Activated CD4-positive, alpha-beta memory T cell treated with anti-CD3 and anti-CD28 coated beads, Interleukin-2, amount 10 ng/mL, durations not matched to agents 7 days and 5 days (primary cell): ENCODE measurements at places on chromosomes 2 and 18. TPM values are rescaled to one million over a fixed set of nuclear protein-coding genes. Genes with fewer than 3 reads are reported as not detected.

DNA sequence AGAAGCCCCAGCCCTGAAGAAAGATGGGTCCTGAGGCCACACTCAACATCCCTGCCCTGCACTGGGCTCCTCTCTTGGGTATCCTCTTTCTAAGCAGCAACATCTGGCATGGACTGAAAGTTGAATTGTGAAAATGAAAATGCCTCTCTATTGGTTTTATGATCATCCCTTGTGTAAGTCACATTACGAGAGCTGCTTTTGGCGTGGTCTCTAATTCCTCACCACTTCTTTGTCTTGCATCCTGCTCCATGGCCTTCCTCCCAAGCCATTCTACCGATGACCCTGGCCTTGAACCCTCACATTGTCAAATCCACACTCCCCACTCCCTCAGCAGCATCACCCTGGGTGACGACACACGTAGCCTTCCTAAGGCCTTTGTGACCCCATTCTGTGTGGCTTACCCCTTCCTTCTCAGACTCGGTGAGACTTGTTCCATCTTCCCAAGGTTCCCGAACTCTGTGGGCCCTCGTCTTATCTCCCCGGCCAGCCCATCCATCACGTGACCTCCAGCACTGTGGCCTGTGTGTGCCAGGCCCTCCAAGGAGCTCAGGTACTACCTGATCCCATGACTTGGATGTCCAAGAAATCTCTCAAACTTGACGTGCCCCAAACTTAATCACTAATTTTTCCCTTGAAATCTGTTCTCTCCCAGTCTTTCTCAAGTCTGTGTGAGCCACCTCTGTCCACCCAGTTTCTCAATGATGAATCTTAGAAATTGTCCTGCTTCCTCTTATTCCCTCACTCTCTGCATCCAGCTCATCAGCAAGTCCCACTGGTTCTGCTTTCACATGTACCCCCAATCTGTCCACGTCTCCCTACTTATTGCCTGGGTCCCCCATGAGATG is 194.7 kb upstream of the HS6ST1 start:
- DNase-seq: no peak

Gene SMPD4
- total RNA-seq: 56.5 TPM

DNA sequence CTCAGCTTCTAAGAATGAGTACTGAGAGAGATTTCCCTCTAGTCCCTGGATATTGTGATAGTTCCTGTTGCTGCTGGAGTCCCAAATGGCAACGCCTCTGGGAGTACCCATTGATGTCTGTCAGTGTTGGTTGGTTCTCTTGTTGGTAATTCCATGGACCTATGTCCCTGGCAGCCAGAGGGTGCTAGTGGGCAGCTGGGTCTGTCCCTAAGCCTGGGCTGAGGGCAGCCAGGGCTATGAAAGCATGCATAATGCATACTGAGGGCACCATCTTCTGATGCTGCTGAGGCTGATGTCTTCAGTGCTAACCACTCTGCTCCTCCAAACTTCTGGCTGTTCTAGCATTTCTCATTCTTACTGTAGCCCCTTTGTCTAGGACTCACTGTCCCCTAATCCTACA is 35.9 kb downstream of the NABP1 start:
- no peak for DNase-seq

- no peak for DNase-seq
Observed at GRCh38 chr2:227500301-227500630, 28.3 kb downstream of the AGFG1 start.

GRCh38 chr2:177828557-177828956 is 244.0 kb downstream of the PDE11A start:
- no peak for DNase-seq

DNA sequence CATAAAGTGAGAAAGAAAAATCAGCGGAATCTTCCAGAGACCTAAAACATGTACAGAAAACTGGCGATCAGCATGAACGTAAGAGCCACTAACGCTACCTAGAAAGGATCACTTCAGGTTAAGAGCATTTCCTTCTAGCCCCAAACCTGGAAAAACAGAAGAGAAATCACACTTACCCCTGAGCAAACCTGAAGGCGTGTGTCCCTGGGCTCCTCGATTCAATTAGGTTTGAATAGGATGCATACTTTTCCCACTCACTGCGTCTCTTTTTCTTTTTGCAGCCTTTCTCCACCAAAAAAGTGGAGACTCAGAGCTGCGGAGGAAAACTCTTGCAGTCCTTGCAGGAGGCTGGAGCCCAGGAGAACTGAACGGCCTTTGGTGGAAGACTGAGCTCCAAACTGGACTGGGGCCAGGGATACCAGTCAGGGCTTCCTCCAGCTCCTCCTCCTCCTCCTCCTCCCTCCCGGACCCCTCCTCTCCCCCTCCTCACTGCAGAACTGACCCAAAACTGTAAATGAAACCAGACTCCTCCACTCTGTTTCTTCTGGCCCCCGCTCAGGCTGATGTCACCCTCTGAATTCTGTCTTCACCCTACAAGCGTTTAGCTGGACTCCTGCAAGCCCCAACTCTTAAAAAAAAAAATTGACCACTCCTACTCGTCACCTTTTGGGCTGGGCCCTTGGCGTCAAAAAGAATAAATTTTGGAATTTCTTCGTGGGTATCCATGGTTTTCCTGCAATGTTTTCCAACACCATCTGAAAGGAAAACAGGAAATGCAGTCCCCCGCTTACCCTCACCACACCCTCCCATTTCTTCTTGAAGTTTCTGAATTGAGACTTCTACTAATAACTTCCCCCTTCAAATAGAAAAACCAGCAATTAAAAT is at the start of gene COL6A3:
COL6A3 (minus strand) TSS at position 388 of the 885 bp plus-strand sequence. CDS start 17,347 bp downstream, outside the sequence.
- no peak for DNase-seq

DNA sequence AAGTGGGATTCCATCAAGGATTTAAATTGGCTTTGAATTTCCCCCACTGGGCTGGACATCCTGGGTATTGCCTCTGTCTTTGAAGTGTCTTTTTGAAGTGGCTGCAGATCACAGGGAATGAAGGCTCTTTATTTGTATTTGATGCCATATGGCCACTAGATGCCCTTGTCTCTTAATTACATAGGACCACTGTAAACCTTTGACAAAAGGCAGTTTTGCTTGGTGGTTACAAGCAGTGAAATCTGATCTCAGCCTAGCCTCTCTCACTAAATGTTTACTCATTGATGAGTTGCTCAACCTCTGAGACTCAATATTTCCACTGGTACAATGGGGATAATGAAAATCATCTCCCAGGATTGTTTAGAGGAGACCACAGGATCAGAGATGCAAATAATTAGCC is 102.2 kb downstream of the INSIG2 start:
- DNase-seq: no peak

Gene SIX3
- 0.08 TPM for total RNA-seq

DNA sequence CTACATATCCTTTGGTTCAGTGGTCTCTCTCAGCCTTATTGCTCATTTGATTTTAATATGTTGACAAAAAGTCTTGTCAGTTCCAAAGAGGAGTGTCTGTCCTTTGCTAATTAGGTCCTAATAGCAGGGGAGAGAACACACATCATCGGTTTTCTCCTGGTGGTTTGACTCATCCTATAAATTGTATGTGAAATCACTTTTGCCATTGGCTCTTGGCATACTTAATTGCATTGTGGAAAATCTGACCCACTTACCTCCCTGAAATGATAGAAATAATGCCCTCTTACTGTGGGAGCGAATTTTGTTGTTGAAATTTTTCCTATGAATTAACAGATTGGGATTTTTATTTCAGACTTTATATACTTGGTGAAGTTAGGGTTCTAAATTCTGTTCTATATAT is 58.3 kb downstream of the MTCL1 start:
- DNase-seq: no peak

DNA sequence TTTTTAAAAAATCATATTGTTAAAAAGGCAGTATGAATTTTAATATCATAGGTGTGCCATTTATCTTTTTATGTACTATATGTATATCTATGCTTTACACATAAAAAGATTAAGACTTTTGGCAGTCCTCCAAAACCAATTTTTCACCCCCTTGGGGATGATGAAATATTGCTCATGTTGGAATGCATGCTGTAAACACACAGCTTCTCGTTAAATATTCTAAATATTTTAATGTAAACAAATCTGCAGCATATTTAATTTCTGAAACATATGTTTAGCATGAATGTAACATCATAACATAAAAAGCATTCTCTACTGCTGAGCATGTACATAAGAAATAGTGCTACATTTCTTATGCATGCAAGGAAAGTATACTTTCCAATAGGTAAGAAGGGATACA is 484.3 kb upstream of the LRATD1 start:
- DNase-seq: no peak

Gene SCYGR4
- not detected for total RNA-seq

DNA sequence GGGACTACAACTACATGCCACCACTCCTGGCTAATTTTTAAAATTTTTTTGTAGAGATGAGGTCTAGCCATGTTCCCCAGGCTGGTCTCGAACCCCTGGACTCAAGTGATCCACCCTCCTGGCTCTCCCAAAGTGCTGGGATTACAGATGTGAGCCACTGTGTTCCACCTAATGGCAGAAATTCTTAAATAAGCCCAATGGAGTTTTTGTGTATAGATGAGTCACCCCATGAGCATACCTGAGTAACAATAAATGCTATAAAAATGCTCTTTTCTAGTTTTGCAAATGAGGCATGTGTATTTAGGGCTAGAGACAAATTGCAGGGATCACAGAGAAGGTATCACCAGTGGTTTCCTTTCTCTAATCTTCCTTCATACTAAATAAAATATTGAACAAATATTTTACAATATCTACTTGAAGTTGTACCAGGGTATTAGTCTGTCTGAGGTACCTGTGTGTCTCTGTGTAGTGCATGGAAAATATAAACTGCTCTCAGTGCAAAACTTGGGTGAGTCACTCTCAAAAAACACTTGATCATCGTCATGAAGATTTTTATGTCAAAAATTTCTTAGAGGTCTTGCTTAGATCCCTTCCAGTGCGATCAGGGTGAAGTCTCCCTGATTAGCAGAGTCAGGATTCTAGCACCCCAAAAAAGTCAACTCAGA is 337.1 kb upstream of the MMADHC start:
- DNase-seq: no peak

Gene KYNU
- total RNA-seq: not detected

- no peak for DNase-seq
Observed at GRCh38 chr2:132789066-132789465, 119.1 kb upstream of the LYPD1 start.

Gene CERKL
- not detected for total RNA-seq

- DNase-seq: no peak
Observed at GRCh38 chr2:61173116-61173515, 11.1 kb downstream of the C2orf74 start.

- DNase-seq: no peak
Observed at GRCh38 chr2:150526006-150526405, 38.5 kb upstream of the RND3 start.
